Stimulated activated CD8-positive, alpha-beta memory T cell treated with anti-CD3 and anti-CD28 coated beads, Interleukin-15, amount 100 ng/mL, for 4 hours (primary cell): ENCODE measurements at places on chromosomes 3 and 15.

- no peak for DNase-seq
Measured at GRCh38 chr3:135917076-135917475, 48.5 kb upstream of the PPP2R3A start.

- no peak for DNase-seq
Measured at GRCh38 chr3:132253262-132253878, 63.8 kb upstream of the ACP3 start.

DNA sequence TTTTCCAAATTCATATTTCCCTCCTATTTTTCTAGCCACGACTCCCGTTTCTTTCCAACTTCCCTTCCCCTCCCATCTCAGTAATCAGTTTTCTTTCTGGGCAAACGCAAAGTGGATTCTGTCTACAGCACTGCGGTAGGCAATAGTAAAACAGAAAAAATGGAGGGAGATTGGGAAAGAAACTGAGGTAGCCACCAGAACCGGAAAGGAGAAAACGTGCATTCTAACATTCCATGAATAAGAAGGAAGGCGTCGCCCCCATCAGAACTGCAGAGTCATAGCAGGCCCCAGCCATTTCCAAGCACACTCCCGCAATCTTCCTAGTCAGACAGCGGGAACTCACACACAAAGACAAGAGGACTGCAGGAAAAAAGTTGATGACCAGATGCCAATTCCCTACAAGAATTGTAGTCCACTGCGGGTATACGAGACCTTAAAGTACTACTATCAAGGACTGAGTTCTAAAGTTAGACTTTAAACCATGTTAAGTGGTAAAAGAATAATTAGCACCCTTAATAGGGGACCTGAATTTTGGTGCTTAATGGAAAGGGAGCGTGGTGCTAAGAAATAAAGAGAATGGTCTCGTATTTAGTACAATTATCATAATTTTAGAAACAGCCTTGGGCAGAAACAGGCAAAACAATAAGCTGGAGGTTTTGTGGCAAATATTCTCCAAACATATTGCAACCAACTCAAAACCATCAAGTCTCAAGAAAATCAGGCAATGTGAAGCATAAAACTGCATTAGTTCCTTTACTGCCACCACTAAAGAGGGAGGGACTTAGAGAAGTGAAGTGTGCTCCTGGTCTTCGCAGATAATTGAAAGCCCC lies 1.4 kb downstream of the PFN2 start:
- DNase-seq = no peak

- no peak for DNase-seq
Measured at GRCh38 chr3:61687663-61688306, 126.4 kb downstream of the PTPRG start.

- no peak for DNase-seq
Measured at GRCh38 chr3:48038971-48039481, 22.8 kb upstream of the MAP4 start.

DNA sequence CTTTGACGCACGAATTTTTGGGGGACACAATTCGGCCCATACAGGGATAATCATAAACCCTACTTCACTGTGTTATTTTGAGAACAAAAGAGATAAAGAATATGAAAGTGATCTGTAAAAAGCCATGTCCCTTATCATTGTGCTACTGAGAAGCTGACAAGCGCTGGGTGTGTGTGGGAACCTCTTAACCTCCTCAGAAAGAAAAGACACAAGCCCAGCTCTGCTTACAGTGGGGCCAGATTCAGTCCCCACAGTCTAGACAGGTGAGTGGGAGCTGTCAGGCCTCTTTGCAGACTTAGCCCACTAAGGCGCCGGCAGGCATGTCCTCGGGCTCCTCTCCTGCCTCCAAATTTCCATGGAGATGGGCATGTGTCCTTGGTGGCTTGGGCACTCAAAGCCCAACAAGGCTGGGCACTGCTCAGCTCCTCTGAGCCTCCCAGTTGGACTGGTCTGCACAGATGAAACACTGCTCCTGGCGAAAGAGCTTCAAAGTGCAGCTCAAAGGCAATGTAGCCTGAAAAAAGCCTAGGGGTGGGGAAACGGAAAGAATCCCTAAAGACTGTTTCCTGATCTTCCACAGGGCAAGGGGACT lies 64.4 kb upstream of the ETV5 start:
- DNase-seq = no peak

- no peak for DNase-seq
Measured at GRCh38 chr3:104175696-104176095, 1191.0 kb upstream of the ALCAM start.

DNA sequence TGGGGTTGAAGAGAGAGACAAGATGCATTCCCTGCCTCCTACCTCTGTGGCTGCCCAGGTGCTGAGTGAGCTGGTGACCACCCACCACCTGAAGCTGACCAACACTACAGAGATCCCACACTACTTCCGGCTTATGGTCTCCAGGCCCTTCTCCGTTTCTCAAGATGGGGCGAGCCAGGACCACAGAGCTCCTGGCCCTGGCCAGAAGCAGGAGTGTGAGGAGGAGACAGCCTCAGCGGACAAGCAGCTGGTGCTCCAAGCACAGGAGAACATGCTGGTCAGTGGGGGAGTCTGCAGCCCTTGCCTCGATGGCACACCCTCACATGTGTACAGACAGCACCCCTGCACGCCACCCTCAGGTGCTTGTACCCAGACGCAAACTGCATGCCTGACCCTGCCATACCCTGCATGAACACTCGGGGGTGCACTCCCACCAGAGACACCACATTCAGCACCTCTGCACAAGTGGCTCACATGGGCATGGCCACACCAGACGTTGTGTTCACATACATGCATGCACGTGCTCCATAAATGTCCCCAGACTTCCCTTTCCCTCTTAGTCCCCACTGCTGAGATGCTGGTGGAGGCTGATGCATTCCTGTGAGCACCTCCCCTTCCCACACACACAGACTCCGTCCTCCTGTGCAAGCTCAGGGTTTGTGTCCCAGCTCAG lies 19.0 kb downstream of the ACAA1 start:
- peak; percentile 61 for DNase-seq

DNA sequence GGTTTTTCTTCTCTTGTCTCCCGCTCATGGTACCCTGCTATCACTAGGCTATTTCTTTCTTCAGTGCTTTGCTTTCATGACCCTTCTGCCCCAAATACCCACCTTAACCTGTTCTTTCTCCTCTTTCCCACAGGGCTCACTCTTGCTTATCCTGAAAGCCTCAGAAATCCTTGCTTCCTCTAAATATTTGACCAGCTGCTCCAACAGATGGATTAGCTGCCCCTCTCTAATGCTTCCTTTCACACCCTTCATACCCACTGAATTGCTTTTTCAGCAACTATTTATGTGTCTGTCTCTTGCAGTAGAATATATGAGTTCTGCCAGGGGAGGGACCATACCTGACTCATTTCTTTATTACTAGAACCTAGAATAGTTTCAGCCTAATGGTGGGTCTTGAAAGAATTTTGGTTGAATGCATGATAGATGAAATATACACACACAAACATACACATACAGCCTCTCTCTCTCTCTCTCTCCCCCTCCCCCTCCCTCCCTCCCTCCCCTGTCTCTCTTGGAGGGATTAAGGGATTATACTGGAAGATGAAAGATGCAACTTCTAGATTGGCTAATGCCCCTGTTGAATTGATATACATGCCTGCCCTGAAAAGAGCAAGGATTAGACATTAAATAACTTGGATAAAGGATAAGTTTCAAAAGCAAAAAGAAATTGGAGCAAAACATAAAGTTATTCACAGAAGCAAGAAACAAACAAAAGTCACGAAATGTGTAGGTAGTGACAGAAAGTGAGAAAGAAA lies 95.0 kb upstream of the GADL1 start:
- no peak for DNase-seq

- DNase-seq = no peak
Measured at GRCh38 chr3:134817297-134817696, 22.2 kb downstream of the EPHB1 start.

DNA sequence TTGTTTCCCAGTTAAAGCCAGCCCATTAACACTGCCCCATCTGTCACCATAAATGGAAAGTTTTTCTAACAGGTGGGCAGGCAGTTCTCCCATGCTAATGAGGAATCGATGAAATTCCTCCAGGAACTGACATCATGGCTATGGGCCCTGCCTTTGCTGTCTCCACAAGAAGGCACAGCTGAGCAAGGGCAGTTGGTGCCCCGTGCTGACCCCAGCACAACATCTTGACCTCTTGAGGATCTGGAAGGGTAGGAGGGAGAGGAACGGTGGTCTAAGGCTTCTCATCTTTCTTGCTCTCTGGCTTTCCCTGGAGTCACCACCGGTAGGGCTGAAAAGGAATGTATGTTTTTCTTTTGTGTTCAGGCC lies 46.7 kb downstream of the CHCHD6 start:
- no peak for DNase-seq

DNA sequence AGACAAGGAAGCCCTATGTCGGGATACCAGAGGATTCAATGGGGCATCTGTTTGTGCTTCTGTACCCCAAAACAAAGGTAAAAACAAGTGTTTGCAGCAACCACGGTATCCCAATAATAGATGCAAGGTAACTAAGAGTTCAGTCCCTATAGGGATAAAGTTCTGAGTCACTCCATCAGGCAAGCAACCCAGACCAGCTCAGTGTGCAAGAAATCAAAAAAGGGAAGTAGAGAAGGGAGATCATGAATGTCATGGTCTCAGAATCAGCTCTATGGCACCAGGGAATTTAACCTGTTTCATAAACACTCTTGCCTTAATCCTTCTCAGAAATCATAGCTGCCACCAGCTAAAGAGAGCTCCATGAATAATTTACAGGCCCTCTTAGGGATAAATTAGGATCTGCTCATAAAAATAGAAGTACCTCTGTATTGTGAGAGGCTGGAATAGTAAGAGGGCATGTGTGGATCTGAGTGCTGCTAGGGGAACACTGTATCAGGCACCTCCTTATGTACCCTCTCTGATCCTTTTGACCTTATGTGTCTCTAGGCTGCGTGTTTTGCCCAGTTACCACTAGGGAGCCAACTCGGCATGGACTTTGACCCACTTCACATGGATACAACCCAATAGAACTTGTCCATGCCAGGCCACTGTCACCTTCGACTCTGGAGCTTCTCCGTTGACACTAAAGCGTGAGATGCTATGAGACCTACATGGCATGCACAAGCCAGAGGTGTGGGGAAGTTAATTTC lies 754.6 kb downstream of the AGBL1 start:
- DNase-seq = no peak

DNA sequence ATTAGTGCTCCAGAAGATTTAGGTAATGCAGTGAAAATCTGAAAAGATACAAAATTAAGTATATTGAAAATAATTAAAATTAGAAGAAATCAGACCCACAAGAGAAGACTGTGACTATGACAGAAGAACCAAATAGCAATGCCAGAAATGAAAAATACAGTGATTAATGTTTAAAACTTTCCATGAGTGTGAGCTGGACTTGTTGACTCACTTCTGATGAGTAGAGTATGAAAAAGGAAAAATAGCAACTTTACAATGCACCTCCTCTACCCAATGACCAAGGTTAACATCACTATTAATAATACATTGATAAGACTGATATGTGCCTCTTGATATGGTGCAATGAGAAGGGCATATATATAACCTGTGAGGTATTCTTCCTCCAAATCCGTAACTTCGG lies 39.3 kb upstream of the SLC22A13 start:
- DNase-seq = no peak

DNA sequence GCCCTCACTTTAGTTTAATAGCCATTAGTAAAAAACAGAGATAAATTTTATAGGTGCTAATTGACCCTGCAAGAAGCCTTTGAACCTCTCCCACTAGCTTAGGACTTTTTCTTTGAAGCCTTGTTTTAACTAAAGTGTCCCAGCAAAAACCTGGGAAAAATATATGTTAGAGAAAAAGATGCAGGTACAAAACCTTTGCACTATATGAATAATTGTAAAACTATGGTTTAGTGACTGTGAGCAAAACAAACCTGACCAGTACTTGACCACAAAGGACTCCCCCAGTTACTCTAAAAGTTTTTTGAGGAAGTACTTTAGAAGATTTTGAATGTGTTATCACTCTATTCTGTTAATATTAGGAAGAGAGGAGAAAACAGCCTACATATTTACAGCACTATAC lies 123.3 kb upstream of the TP63 start:
- no peak for DNase-seq

DNA sequence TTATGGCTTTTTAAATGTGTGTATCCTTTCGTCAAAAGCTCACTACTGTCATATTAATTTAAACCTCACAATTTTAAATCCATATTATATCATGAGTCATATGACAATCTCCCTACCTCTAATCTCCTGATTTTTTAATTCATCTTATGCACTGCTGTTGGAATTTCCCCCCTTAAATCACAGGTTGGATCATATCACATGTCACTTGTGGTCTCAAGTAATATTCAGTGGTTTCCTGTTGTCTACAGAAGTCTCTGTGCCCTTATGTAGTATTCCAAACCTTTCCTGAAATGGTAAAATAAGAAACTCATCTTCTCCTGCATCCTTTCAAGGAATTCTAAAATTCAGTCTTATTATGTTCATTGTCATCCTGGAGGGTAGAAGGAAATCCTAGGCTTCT lies 116.0 kb upstream of the CBLB start:
- DNase-seq = no peak

- no peak for DNase-seq
Measured at GRCh38 chr3:140285380-140285779, 350.4 kb downstream of the CLSTN2 start.

- no peak for DNase-seq
Measured at GRCh38 chr3:43076857-43077256, 29.0 kb downstream of the POMGNT2 start.

DNA sequence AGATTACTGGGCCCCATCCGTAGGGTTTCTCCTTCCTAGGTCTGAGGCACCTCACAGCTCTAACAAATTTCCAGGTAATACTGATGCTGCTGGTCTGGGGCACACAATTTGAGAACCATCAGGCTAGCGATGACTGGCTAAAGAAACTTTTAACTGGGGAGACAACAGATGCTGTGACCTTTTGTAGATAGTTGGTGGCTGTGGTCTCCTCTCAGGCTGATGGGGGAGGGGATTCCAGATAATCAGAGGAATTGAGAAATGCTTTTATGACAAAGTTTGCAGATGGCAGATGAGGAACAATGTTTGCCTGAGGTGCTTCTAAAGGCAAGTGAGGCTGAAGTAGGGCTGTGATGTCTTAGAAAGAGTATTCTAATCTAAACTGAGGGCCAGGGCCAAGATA lies 13.8 kb upstream of the CCR9 start:
- no peak for DNase-seq

- no peak for DNase-seq
Measured at GRCh38 chr3:178259703-178260102, 276.5 kb upstream of the KCNMB2 start.

GRCh38 chr3:144900366-144900765 lies 928.7 kb downstream of the DIPK2A start:
- no peak for DNase-seq

DNA sequence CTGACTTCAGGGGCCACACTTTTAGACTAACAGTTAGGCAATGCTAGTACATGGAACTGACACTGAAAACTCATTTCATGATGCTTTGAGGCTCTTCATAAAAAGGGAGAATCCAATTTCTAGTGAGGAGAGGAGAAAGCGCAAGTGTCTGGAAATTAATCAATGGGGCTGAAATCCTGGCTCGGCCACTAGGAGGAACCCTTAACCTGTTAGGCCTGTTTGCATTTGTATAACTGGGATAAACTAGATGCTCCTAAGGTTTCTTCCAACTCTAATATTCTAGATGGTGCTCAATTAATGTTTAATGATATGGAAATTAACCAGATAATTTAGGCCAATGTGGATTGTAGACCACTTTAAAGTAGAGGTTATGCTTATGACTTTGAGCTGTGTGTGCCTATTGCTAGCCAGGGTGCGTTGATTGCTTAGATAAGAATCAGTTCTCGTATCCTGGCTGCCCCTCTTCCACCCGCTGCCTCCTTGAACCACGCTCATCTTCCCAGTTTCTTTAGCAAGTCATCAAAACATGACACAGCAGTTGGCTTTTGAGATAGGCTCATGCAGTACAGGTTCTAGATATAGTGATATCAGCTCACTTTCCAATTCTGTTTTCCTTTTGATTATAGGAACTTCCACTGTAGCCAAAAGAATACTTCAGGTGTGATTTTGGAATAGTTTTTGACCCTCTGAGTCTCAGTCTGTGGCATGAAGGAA lies 16.8 kb upstream of the CRBN start:
- DNase-seq = no peak
